Fibroblast of the aortic adventitia (primary cell): ENCODE measurements at places on chromosomes 7 and 10. TPM values are rescaled to one million over a fixed set of nuclear protein-coding genes. Genes with fewer than 3 reads are reported as not detected.

ADAM12 gene
- total RNA-seq, result 82.7 and 83.5 TPM in 2 replicates

WDFY4 gene
- under 0.01 TPM in 1 of 2 replicates, not detected in the other for total RNA-seq

KCP gene
- total RNA-seq, result 0.09 and 1.6 TPM in 2 replicates

MDFIC gene
- total RNA-seq, result 15.9 and 72.1 TPM in 2 replicates

TMEM229A gene
- 3.8 TPM in 1 of 2 replicates, not detected in the other for total RNA-seq
